Small intestine (tissue), 16 donors: ENCODE measurements at places on chromosomes 5 and 9.

GRCh38 chr5:72366324-72366976 is 46.3 kb downstream of the PTCD2 start:
- DNase-seq: peak; percentile 75
- H3K4me1 ChIP-seq: no peaks in the 10 kb centered on the region
- no peak overlapping the region for H3K4me3 ChIP-seq
- peaks cover 2% of the 10 kb centered on the region for H3K36me3 ChIP-seq
- H3K27ac ChIP-seq: no peak overlapping the region

DNA sequence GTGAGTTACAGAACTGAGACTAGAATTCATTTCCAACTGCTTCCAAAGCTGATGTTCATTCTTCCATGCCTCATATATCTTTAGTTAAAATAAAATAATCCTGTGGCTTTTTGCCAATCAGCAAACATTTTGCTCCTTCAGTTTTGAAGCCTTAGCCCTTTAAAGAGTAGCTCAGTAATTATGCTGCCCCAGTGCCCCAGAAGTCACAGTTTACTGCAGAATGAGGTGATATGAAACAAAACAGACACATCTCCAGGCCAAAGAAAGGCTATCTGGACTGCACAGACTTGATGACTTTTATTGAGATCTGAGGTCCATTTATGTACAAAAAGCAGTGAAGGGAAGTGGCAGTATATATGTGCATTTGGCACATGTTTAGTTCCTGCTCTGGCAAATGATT is 285.8 kb upstream of the ZNF462 start:
- no peak overlapping the region for H3K27ac ChIP-seq
- H3K27me3 ChIP-seq: no peaks in the 10 kb centered on the region
- no peaks in the 10 kb centered on the region for H3K36me3 ChIP-seq
- no peaks in the 10 kb centered on the region for H3K4me1 ChIP-seq

DNA sequence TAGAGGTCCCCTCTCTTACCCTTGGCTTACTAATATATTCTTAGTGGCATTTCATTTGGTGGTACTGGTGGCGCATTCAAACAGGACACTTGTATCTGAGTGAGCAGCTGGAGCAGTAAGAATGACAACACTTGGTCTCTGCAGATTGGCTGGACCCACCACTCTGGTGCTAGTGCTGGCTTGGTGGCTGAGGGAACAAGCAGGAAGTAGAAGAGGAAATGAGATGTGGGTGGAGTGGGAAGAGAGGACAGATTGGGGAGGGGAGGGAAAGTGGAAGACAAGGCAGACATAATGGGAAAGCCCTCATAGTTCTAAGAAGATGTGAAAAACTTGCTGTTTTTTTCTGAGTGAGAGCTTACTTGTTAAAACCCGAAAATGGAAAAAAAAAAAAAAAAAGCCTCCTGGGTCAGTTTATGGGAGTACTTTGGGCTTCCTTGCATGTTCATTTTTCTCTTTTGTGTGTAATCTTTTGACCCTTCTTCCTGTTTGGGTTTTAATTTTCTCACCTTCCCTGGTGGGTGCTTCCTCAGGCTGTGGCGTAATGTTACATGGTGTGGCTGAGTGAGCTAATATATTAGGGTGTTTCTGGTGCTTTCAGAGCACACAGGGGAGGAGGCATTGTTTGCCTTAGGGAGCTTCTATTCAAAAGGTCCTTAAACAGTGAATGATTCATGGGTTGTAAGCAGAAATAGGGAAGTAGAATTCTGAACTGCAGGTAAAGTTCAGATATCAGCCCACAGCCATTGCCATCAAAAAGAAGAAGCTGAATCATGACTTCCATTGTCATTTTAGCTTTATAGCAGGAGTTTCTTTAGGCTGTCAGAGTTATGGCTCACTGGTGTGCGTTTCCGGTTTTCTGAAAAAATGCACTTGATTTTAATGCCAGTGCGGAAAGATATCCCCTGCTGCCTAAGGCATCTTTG is 52.3 kb downstream of the TLE4 start:
- no peaks in the 10 kb centered on the region for H3K36me3 ChIP-seq
- no peaks in the 10 kb centered on the region for H3K4me1 ChIP-seq
- H3K4me3 ChIP-seq: no peak overlapping the region
- peak overlapping the region; percentile 21 for H3K27ac ChIP-seq
- peak; percentile 53 for DNase-seq

DNA sequence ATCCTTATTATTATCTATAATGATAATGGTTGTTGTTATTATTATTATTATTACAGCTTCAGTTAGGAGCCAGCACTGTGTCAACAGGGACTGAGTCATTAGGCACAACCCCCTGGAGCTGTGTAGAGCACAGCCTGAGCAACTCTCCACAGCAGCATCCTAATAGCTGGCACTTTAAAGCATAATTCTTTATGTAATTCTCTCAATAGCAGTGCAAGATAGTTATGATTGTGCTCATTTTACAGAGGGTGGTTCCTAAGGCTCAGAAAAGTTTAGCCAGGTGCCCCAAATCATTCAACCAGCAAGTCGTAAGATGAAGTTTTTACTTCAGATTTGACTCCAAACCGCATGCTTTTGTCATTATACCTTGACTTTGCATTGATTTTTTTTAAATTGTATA is 390.3 kb downstream of the ANXA1 start:
- H3K4me1 ChIP-seq: no peaks in the 10 kb centered on the region
- no peaks in the 10 kb centered on the region for H3K36me3 ChIP-seq
- no peaks in the 10 kb centered on the region for H3K27me3 ChIP-seq
- DNase-seq: no peak
- H3K4me3 ChIP-seq: no peak overlapping the region

- no peak overlapping the region for H3K4me3 ChIP-seq
- peaks cover 11% of the 10 kb centered on the region for H3K36me3 ChIP-seq
- H3K27me3 ChIP-seq: no peaks in the 10 kb centered on the region
- H3K4me1 ChIP-seq: peaks cover 3% of the 10 kb centered on the region
Measured at GRCh38 chr5:149852641-149853330, 91.8 kb downstream of the PDE6A start.

DNA sequence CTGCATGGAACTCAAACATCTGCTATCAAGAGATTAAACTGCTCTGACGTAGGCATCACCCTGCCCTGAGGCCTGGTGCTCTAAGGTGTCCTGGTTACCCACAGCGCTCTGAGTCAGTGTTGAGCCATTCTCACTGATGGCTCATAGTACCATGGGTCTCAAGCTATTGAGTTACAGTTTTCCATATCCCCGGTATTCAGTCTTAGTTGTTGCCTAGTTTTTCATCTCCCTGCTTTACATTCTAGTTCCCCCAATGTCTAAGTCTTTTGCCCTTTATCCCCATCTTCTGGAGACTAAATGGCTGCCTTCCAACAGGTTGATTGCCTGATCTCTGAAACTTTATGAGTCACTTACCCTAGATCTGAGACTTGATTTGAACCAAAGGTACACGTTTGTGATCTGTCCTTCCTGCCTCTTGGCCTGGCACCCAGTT is 161.2 kb upstream of the PTGER4 start:
- no peaks in the 10 kb centered on the region for H3K36me3 ChIP-seq
- H3K4me3 ChIP-seq: no peak overlapping the region
- peak; percentile 86 for DNase-seq
- no peak overlapping the region for H3K27ac ChIP-seq

DNA sequence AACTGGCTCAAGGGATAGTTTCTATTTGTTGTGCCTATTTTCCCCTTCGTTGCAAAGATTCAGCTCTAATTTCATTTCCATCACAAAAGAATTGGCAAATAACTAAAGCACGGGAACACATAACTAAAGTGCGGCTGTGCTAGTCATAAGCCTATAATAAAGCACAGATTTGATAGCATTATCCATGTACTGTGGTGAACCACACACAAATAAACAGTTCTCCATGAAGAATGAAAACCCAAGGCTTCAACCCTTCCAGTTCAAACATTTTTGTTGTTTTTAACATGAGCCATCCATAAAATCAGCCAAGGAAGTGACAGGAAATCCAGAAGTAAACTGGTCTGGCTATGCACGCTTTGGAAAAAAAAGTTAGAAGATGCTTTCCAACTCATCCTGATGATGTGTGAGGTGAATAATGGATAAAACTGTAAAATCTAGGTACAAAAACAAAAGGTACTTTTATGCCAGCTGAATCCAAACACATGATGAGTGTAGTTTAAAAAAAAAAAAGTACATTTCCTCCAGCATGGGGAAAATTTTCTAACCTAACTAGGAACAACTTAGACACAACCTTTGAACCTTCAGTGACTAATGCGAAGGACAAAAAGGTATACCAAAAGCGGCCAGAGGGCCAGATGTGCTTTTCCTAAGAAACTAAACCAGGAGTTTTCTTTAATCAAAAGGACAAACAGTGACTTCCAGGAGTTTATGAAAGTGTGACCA is 10.2 kb downstream of the ZNF608 start:
- no peaks in the 10 kb centered on the region for H3K36me3 ChIP-seq
- H3K4me1 ChIP-seq: peaks cover 27% of the 10 kb centered on the region
- peak; percentile 53 for DNase-seq
- no peaks in the 10 kb centered on the region for H3K27me3 ChIP-seq

DNA sequence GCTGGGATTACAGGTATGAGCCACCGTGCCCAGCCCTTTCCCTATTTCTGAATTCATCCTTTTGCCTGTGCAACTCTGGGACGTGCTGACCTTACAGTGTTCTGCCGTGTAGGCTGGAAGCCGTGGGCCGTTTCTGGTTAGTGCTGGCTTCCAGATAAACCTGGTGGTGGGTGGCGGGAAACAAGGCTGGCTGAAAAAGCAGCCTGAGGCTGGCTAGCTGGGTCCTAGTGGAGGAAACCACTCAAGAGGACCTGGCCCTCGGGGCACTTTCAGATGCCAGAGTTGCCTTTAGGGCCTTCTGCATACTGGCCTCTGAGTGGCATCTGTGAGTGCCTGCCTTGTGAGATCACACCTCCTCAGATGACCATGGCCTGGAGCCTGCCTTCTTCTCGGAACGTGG is 26.9 kb downstream of the GALNT12 start:
- H3K4me1 ChIP-seq: no peaks in the 10 kb centered on the region
- H3K4me3 ChIP-seq: no peak overlapping the region
- H3K36me3 ChIP-seq: peaks cover 43% of the 10 kb centered on the region

DNA sequence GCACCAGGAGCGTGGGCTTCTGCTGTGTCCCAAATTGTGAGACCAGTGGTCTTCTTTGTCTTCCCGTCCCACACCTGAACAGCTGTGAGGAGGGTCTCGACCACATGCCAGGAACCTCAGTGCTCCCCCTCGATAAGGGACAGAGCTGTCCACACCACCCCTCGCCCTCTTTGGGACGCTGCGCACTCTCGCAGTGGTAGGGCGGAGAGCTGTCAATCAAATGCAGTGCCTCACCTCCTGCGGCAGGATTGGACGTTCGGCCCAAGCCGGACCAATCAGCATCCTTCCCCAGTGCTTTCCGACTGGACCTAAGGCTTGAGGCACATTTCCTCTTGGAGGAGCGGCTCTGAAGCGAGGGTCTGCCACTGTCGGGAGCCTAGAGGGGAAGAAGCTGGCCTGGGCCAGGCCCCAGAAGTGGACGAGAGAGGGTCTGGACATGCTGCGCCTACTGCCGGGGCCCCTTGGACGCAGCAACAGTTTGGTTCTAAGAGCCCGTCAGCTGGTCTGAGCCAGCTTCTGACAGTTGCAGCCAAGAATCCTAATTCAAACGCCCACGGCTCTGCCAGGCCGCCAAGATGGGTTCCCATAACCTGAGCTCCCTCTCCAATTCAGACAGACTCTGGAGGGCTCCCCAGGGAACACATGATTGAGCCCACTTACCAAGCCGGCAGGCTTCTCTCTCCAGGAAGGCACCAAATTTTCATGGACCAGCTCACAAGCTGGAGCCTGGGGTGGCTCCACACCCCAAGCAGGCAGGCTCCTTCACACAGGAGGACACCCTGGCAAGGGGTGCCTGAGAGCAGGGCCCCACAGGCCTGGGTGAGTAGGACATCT is 28.1 kb upstream of the ADAMTS2 start:
- no peaks in the 10 kb centered on the region for H3K36me3 ChIP-seq
- no peak overlapping the region for H3K27ac ChIP-seq
- H3K4me1 ChIP-seq: no peaks in the 10 kb centered on the region
- H3K27me3 ChIP-seq: no peaks in the 10 kb centered on the region

GRCh38 chr9:129174102-129174723 is 3.8 kb downstream of the IER5L start:
- peak overlapping the region; percentile 88 for H3K4me3 ChIP-seq
- DNase-seq: peak; percentile 85
- peaks cover 6% of the 10 kb centered on the region for H3K4me1 ChIP-seq
- H3K27ac ChIP-seq: peak overlapping the region; percentile 99
- peaks cover 12% of the 10 kb centered on the region for H3K27me3 ChIP-seq

DNA sequence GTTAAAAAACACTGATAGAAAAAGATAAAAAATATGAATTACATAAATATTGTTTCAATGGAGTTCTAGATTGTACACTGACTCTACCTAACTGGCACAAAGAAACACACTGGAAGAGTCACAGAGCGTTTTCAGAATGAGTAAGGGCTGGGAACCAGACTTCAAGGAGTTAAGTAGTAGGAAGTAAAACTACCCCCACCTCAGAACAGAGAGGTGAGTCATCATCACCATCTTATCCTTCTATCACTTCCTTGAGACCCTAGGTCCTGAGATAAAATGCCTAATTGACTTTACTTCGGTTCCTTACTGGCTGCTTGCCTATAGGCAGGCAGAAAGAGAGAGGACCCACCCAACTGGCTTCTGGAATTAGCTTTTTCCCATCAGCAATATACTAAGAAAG is 79.7 kb downstream of the ELAVL2 start:
- H3K36me3 ChIP-seq: no peaks in the 10 kb centered on the region
- no peaks in the 10 kb centered on the region for H3K27me3 ChIP-seq
